Activated effector memory CD4-positive, alpha-beta T cell treated with Interleukin-2 at 50 U/mL for 16 hours (primary cell): ENCODE measurements at places on chromosomes 13 and 19.

DNA sequence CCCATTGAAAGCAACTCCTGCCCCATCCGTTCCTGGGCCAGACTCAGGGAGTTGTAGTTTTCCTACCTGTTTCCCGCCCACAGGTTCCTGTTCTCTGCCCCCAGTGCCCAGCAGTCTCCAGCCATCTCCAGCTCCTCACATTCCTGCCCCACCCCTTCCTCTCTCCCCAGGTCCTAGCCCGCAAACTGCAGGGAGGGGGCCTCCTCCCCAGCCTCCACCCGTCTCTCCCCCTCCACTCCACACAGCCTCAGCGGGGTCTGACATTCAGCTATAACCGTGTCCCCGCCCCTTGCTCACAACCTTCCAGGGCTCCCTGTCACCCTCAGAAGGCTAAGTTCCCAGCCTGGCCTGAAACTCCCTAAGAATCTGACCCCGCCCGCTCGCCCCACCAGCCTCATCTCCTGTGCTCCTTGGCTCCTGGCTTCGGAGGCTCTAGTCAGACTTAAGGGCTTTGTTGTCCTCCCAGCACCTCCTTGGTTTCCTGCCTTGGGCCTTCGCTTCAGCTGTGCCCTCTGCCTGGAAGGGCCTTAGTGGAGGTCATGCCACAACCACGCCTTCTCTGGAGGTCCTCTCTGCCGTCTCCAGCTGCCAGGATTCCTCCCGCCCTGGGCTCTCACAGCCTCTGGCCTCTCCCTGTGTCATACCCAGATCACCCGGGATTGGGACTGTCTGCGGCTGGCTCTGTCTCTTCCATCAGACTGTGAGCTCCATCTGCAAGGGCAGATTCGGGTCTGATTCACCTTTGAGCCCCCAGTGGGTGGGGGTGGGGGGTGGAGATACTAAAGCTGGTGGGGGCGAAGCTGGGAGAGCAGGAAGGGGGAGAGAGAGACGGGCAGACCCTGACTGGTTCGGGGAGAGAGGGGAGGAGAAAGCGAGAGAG is 5.1 kb upstream of the SPACA6 start:
- no peak for DNase-seq

GRCh38 chr13:51283371-51283770 is 56.1 kb upstream of the SERPINE3 start:
- no peak for DNase-seq

- DNase-seq, result no peak
These were observed 321.6 kb downstream of the NDFIP2 start for GRCh38 chr13:79802389-79803085.

DNA sequence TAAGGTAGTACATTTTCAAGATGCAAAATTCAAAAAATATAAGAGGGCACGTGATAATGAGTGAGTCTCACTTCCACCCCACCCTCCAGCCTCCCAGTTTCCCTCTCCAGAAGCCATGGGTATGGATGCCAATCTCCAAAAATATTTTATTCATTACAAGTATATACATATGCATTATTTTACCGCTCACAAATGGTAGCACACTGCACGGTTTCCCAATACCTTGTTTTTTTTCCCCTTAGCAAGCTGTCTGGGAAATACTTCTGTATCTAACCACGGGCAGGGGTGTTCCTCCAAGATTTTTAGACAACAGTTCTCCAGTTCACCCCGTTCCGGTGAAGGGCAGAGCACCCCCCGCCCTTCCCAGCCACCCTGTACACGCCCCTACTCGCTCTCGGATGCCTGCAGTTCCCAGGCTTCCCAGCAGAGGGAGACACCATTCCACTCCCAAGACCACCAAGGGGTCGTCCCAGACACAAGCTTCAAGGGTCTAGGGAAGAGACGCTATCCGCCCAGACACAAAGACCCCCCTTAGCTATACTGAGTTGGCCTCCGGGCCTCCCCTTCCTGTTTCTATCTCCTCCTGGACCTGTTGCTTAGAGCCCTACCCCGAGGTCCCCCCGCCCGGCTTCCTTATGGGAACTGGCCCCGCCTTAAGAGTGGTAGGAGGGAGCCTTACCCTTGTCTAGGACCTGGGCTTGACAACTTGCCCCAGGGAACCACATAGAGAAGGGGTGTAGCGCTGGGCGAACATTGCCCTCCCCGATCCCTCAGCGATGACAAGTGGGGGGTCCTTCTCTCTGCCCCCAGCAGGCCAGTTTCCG is 1.1 kb upstream of the FXYD3 start:
- DNase-seq, result peak; percentile 47

GRCh38 chr13:100542826-100543156 is 45.8 kb downstream of the GGACT start:
- no peak for DNase-seq

GRCh38 chr13:95492044-95492801 is 60.3 kb upstream of the CLDN10 start:
- no peak for DNase-seq

GRCh38 chr13:65965501-65965900 is 1264.6 kb downstream of the PCDH9 start:
- no peak for DNase-seq

DNA sequence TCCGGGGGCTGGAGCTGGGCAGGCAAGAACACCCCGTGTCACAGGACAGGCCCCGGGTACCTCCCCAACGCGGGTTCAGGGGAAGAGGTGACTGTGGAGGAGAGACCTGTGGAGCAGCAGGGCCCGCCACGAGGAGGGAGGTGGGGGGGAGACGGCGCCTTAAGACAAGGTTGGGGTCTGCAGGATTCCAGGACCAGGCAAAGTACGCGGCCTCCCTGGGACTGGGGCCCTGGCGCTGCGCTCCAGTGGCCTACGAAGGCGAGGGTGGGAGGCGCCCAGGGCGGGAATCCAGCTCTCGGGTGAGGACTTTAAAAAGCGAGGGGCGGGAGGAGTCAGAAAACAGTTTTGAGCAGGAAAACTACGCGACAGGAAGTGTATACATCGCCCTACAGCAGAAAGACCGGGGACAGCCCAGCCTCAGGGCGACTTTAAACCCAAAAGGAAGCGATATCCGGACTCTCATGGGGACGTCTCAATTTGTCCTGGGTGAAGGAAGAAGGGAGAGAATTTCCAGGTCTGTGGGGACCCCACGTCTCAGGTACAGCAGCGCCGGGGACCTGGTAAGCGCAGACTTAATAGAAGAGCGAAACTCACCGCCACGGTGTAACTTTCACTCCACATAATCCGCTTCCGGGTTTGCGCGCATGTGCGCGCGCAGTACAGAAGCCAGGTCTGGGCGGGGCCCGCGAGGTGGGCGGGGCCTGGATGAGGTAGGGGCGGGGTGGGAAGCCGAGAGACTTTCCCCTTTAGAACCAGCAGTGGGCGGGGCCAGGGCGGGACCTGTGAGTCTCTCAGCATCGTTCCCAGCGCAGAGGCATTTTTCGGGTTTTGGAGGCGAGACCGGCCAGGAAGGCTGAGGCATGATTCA is at the start of gene ZNF83:
TSS of gene ZNF83 (minus strand) at position 638 of the 868 bp plus-strand sequence.
- DNase-seq, result peak; percentile 92

- no peak for DNase-seq
These were observed 1.3 kb upstream of the SHANK1 start for GRCh38 chr19:50720921-50721381.

DNA sequence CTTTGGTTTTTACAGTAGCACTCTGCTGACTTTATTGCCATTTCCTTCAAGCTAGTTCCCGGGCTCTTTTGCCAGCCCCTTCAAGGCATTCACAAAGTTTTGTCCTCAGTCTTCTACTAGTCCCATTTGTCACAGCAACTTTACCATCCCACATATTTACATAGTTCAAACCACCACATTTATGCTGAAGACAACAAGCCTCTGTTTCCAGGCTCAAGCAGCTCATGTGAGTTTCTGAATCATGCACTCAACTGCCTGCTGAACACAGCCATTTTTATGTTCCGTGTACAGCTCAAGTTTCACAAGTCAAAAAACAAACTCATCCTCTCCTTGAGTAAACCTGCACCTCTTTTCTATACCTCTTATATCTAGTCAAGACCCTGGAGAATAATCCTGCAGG is 977.0 kb upstream of the SLC10A2 start:
- DNase-seq, result no peak

DNA sequence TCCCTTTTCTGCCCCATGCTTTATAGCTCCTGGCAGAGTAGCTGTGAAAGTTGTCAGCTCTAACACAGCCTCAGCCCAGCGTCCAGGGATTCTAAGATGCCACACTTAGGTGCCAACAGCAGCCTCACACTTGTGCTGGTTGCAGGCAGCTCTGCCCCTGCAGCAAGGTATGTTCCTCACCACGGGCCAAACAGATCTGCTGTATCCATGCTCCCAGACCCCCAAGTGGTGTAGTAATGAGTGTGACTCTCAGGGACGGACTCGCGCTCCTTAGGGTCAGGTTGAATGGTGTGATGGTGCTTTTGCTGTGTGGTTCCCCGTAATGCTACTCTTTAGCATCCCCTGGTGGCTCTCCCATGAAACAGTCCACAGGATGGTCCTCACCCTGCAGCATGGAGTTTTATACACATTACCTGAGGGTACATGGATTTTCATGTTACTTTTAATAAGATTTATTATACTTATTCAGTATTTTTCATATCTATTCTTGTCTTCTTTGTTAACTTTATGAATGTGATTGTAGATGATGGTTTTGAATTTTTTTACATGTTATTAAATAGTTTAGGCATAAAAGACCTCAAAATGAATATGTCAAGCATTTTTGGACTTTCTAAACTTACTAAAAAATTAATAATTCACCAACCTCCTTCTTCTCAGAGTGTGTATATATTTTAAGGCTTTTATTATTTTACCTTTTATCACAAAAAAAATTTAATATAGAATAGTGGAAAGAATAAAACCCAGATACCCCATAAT is 232.5 kb downstream of the SLC7A1 start:
- DNase-seq, result peak; percentile 5
